ENCODE measurements at places on chromosomes 1 and 21.

GRCh38 chr1:176118985-176119384, 88.1 kb downstream of the COP1 start:
- no peak for DNase-seq

DNA sequence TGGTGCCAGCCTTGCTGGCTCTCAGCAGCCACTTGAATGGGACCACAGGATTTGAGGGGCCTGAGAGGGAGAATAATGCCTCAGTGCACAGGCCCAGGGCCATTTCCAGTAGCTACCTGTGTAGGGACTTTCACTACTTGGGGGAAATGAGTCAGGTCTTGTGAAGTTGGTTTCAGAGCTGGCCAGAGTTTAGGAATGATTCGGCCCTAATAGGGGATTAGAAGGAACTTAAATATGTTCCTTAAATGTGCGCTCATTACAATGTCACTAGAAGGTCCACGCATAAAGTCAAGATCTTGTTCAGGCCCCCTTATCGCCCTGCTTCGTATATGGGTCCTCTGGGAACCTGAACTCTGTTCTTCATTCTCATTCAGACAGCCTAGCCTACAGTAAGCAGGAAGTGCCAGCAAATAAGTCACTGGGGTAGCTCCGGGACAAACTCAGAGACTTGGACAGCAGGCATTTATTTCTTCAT, 5.6 kb upstream of the AKR1A1 start:
- no peak for DNase-seq

GRCh38 chr1:114224196-114224907, 70.7 kb upstream of the SYT6 start:
- DNase-seq: no peak

DNA sequence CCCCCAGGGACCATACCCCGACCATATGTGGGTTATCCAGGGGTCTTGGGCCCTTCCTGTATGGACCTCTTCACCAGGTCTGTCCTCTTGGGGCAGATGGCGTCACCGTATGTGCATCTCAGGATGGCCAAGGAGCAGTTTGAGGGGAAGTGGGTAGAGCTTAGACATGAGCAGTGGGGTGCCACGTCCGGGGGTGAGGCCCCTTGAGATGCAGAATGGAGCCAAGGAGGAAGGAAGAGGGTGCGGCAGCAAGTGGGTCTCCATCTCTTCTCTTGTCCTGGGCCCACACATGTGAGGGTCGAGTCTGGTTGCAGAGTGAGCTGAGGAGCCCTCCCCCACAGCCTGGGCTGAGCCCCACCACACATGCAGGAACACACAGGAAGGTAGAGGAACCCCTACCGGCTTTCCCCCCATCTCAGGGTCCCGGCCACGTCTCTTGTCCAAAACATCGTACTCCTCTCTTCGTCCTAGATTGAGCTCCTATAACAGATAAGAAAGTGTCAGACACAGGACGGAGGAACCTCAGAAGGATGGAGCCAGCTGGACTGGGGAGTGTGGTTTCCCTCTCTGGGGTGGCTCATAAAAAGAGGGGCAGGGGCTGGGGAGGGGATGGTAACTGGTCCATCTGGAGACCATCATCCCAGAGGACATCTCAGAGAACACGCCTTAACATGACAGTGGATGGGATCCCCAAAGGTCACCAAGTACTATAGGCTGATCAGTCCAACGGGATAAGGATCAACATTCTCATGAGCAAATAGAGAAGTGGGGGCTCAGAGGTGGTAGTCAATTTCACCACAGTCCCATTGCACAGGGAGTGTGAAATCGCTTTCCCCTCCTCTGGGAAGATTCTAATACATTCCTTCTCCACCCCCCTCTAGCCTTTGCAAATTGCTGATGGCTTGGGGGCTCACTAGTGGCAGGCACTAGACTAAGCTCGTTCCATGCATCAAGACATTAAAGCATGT, 79.9 kb downstream of the CD247 start:
- DNase-seq: no peak

DNA sequence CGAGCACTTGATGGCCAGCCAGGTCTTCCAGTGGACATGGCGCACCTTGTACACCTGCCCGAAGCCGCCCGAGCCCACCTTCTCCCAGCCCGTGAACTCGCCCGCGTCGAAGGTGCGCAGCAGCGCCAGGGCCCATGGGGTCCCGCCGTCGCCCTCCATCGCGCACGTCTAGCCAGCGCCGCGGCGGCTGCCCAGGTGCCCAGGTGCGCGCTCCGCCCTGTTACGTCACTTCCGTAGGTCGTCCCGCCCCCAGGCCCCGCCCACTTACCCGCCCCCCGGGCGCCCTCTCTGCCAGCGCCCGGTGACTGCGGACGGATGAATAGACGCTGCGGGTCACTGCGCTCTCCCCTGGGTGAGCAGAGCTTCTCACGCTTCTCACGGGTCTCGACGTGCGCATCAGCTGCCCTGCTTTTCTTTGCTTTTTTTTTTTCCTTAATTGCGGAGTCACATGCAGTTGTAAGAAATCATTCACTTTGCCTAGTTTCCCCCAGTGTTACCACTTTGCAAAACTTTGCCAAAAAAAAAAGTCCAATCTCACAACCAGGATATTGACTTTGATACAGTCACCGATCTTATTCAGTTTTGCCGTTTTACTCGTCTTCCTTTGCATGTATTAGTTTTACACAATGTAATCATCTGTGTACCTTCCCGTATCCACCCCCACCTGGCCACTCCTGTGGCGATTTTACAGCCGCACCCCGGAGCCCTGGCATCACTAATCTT, at the start of gene RIPK4:
RIPK4 (minus strand) TSS at position 170 of the 723 bp plus-strand sequence; CDS start at position 159, 11 bp downstream.
- peak; percentile 97 for DNase-seq

DNA sequence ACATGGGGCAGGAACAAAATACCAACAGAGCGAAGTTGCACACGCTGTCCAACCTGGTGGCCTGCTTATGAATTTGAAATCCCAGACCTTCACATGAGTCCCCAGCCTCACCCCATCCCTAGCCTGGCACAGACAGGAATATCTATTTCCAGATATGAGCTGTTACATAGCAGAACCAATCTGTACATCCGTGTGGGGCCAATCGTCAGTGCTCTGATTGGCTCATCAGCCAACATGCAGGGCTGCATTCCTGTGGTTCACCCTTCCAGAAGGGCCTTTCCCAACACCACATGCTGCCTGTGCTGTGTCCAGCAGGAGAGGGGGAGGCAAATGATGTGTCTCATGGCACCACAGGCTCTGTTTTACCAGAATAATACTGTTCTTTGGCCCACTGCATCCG, 31.3 kb downstream of the CCN1 start:
- no peak for DNase-seq

DNA sequence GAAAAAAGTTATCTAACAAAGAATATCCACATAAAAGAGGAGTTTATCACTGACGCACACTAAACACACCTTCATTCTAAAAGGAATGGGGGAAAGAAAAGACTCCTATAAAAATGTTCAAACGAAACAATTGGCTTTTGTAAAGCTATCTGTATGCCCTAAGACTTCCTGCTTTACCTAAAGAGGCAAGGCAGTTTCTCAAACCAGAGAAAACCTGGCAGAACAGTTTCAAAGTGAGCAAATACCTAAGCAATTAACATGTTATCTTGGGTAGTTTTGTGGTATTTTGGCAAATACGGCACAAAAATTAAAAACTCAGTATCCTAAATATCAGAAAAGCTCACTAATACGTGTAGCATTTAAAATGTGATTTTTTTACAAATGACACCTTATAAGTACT, 1.9 kb downstream of the PUM1 start:
- no peak for DNase-seq

DNA sequence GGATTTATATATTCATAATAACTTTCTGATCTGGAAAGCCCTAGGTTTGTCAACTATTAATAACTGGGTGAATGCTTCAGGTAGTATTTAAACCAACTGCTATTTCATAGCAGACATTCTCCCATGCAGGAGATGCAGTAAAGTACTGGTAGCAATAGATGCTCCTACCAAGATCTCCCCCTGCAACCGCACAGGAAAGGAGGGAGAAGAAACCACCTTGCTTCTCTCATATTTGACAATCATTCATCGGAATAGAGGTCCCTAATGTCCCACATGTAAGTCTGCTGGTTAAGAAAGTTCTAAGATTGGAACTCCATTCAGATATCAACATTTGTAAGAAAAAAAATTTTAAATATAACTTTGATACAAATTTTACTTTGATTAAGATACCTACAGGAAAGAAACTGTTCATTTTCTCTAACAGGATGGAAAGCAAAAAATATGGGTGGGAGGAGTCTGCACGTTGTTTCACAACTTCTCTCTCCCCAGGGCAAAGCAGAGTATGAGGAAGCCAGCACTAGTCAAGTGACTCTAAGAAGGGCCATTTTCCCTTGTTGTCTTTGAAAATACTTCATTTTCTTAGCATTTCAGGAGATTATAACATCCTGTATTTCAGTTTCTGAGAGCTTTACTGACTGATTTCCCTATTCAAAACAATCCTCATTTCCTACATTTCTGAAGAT, at the start of gene PYHIN1:
PYHIN1 (plus strand) TSS at position 498 of the 683 bp plus-strand sequence. CDS start 5,359 bp downstream, outside the sequence.
- no peak for DNase-seq

- DNase-seq: no peak
These were observed 164.2 kb downstream of the RHOU start for GRCh38 chr1:228899421-228899956.

- peak; percentile 35 for DNase-seq
These were observed 85.1 kb upstream of the CSF3R start for GRCh38 chr1:36567601-36568341.

DNA sequence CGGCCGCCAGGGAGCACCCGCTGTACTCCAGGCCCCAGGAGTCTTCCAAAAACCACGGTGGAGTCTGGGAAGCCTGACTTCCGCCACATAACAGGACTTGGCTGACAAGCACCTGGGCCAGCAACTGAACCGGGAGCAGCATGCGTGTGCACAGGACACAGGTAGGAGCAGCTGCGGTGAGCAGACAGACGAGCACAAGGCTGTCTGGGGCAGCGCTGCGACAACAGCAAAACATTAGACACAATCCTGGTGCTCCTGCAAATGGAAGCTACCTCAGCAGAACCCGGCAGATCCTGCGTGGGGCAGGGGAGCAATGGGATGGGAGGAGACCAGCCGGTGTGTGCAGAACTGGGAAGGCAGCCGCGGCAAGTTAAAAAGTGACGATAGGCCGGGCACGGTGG, 80.4 kb downstream of the NPHP4 start:
- DNase-seq: peak; percentile 37

DNA sequence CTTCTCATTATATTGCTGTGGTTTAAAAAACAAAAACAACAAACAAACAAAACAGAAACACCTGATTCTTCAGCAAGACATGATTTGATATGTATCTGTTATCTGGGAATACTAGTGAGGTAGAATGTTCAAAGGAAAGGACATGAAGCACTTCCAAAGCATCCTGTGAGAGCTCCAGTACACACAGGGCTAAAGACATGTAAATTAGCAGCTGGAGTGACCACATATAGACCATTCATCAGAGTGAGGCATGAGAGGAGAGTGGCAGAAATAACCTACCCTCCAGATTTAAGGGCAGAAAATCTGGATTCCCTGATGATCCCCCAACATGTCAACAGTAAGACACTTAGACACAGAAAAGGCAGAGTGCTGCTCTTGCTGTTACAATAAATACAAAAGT, 260.5 kb upstream of the CHRM3 start:
- no peak for DNase-seq

DNA sequence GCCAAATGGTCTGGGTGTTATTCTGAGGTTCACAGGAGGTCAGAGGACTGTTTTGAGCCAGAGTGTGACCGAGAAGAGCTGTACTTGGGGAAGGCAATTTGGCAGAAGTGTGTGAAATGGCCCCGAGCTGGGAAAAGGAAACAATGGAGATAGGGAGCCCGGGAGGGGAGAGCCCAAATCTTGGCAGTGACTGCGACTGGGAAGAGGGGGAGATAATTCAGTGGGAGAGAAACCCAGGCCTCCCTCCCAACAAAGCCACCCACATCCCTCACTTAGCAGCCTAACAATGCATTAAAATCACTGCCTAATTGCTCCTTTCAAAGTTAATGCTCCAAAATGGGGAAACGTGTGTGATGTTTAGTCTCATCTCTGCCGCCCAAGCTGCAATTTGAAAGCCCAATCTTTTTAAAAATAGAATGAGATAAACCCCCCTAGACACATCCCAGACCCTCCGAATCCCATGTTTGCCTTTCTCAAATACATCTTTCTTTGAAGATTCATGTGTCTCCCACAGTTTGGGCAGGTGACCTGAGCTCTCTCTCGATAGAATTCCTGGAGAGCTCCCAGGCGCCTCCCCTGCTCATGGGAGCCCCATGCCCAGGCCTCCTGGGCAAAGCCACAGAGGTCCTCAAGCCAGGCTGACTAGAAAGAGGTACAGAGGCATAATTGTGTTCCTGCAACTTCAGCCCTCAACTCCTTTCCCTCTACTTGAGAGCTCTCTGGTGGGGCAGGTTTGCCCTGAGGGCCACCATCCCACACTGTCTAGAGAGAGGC, 17.3 kb downstream of the LRRC52 start:
- DNase-seq: peak; percentile 58

DNA sequence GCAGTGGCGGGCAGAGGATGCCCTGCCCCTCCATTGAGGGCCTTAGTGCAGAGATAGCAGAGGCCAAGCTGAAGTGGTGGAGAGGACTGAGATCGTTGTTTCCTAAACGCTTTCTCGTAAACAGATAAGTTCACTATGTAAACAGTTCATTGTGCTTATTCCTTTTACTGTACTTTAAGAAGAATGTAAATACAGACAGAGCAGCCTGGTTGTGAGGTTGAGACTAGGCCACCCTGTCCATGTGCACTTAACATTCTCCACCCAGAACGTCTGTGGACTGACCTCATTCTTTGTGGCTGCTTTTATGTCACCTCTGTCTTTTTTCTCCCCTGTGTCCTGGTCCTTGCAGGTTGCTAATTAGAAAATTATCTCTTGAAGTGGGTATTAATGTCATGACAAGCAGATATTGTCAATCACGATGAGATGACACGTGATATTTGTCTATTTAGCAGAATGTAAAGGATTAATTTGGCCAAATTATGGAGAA, 8.5 kb downstream of the CENPS start:
- no peak for DNase-seq

DNA sequence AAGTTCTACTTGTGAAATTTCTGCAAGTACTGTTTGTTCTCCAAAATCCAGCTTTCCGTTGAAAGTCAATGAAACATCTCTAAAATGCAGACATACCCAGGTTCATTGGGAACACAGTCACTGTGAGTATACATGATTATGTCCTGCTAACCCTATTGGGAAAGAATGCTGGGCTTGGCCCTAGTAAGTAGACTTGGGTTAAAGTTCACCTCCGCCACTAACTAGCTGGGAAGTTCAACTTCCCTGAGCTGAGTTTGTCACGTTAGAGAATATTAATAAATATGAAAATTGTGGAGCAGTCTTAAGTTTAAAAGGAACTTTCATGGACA, 10.5 kb upstream of the PGD start:
- DNase-seq: no peak

GRCh38 chr1:195878478-195878877, 729.8 kb downstream of the KCNT2 start:
- peak; percentile 23 for DNase-seq

DNA sequence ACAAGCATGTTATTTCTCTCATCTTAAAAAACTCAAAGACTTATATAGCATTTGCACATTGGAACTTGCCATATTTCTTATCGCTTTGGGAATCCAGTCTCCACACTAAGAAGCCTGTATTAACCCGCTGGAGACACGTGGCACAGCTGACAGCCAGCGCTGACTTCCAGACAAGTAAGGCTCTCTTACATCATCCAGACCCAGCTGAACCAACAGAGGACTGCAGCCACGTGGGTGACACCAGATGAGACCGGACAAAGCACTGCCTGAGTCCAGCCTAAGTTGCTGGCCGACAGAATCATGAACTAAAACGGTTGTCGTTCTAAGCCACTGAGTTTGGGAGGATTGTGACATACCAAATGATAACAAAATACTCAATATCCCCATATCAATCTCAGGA, 6.3 kb upstream of the CD247 start:
- no peak for DNase-seq
